ENCODE measurements at places on chromosomes 7 and 10. TPM values are rescaled to one million over a fixed set of nuclear protein-coding genes. Genes with fewer than 3 reads are reported as not detected.

PTPN12 gene
- 161 TPM for total RNA-seq

DNA sequence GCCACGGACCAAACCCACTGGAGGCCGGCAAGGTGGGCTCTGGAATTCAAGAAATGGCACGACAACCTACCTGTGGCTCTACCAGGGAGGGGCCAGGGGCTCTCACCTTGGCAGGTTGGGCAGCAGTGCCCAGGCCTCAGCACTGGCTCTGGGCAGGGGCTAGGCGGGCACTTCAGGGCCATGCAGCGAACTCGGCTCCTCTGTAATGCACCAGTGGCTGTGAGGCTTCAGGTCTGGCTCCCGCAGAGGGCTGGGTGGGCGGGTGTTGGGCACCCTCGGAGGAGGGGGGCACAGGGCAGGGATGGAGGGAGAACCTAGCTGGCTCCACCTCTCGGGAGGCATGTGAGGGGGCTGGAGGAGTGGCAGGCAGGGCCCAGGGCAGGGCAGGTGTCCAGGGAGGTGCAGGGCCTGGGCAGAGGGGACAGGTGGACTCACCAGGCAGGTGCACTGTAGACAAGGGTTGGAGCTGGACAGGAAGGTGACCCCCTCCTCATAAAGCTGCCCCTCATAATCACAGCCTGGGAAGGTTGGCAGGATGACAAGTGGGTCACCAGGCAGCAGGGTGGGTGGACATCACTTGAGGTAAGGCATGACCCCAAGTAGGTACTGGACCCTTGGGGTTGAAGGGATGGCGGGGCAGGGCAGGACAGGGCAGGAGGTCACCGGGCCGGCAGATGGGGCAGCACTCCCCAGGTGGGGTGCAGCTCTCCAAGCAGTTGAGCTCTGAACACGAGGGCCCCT, 6.7 kb downstream of the KCP start:
- DNase-seq, result peak; percentile 35

SPACDR gene
- total RNA-seq, result not detected

DNA sequence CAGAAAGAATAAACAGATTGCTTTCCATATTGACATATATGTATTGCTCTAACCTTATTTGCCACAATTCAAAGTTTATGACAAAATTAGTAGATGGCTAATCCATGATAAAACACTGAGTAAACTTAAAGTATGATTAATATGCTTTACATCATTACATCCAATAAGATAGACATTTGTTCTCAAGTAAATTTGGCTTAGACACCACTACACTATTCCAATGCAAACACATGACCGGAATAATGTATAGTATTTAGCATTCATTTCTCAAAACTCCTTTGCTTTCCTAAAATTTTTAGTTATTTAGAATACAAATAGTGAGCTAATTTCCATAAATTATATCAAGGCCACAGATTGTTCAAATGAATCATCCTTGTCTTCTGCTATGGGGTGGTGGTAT, 20.2 kb downstream of the SEM1 start:
- no peak for DNase-seq

GRCh38 chr10:5951167-5951711, 26.1 kb downstream of the IL15RA start:
- peak; percentile 94 for DNase-seq

IDI2 gene
- total RNA-seq, result not detected

GRCh38 chr7:112145206-112145605, 61.0 kb downstream of the DOCK4 start:
- no peak for DNase-seq

DNA sequence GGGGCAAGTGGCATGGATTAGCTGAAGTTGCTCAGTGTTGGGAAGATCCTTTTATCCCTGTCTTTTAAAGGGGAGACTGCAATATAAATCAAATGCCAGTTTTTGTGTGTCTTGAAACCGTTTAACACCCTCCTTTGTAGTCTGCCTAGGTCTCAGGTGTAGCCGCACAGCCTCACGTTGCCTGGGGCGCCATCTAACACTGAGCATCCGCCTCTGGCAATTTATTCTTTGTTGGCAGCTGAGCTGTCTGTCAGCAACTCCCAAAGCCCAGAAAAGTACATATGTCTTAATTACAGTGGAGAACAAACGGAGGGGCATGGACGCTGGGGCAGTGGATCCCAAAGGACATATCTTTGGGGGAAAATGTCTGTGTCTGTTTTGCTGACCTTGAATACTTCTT, 254.7 kb downstream of the STK31 start:
- no peak for DNase-seq

HMX2 gene
- not detected for total RNA-seq

DNA sequence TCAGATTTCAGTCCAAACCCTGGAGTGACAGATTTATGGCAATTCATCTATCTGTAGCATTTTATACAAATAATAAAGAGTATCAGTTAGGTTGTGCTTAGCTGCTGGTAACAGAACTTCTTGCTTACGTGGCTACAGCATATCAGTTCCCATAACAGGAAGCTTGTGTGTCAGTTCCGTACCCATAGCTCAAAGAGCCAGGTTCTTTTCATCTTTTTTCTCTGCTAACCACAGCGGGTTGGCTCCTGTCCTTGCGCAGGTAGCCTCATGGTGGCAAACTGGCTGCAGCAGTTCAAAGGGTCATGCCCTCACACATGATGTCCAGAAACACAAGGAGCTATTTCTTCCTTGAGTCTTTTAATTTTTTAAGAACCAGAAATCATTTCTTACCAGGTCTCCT, 1041.8 kb downstream of the GATA3 start:
- DNase-seq, result no peak

GRCh38 chr7:106639476-106640334, 21.3 kb downstream of the CCDC71L start:
- DNase-seq, result no peak

AKR1C1 gene
- 214 TPM for total RNA-seq

All from breast epithelium (tissue), 4 donors.